ENCODE measurements at places on chromosomes 12 and 14. TPM values are rescaled to one million over a fixed set of nuclear protein-coding genes. Genes with fewer than 3 reads are reported as not detected.

The LLPH gene
- total RNA-seq = 39.9 TPM

The SLC25A29 gene
- total RNA-seq = 46.0 TPM

The CRIP2 gene
- 245 TPM for total RNA-seq

The SYCP3 gene
- total RNA-seq = not detected

The ANO2 gene
- not detected for total RNA-seq
